ENCODE measurements at places on chromosomes 3 and 15.

- no peak for DNase-seq
Measured at GRCh38 chr15:92892201-92892555, 7.9 kb upstream of the CHD2 start.

DNA sequence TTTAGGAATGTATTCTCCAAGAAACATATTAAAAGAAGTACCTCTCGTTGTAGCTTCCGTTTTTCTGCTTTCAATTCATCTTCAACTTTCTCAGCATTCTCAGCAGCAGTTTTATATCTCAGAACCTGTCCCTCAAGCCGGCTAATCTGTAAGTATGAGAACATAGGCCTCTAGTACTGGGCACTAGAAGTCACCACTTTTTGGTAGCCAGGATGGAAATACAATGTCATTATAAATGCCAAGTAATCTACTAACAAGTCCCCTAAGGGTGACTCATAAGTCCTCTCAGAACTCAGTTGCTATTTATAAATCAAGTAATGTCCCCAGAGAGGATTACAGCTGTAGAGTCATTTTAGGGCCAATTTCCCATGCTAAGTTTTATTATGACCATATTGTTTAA is 61.1 kb downstream of the MLH1 start:
- DNase-seq, result no peak

GRCh38 chr3:185280572-185281365 is 26.9 kb upstream of the EHHADH start:
- peak; percentile 41 for DNase-seq

DNA sequence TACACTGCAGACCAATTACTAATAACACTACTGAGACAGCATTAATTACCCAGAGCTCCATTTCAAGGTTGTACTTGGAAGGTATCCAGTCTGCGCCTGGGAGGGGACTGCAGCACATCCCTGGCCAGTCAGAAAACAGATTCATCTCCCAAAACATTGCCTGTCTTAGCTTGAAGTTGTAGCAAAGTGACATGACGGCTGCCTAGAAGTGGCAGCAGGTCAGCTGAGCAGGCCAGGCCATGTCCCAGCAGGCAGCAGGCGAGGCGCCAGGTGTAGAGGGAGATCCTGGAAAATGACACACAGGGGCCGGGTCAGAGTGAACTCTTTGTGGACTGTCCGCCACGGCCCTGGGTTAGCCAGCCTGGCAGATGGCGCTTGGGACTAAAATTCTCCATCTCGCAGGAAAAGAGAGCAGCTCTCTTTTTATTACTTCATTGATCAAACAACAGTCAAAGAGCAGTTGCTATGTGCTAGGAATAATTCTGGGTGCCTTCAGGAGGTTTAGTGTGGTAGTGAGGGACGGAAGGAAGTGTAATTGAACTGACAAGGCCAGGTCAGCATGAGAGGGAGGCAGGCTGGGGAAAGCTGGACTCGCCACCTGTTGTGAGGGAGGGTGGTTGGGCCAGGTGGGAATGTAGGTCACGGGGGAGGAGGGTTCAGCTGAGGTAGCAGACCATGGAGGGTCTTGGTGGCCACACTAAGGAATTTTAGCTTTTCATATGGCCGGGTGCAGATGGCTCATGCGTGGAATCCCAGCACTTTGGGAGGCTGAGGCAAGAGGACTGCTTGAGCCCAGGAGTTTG is 1.3 kb upstream of the MAP6D1 start:
- DNase-seq, result no peak

- DNase-seq, result no peak
Measured at GRCh38 chr3:140151321-140151720, 216.3 kb downstream of the CLSTN2 start.

GRCh38 chr3:71955240-71956068 is 170.5 kb upstream of the PROK2 start:
- peak; percentile 75 for DNase-seq

DNA sequence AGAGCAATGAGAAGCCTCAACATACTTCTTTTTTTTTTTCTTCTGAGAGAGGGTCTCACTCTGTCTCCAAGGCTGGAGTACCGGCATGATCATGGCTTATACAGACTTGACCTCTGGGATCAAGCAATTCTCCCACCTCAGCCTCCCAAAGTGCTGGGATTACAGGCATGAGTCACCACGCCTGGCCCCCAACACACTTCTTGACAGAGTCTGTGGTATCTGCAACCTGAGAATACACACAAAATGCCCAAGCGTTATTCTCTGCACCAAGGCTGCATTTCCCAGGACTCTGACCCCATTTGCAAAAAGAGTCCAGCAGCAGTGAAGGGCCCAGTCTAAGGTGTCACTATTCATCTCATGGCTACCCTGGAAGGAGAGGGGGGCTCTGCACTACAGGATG is 42.7 kb upstream of the BLM start:
- peak; percentile 59 for DNase-seq

DNA sequence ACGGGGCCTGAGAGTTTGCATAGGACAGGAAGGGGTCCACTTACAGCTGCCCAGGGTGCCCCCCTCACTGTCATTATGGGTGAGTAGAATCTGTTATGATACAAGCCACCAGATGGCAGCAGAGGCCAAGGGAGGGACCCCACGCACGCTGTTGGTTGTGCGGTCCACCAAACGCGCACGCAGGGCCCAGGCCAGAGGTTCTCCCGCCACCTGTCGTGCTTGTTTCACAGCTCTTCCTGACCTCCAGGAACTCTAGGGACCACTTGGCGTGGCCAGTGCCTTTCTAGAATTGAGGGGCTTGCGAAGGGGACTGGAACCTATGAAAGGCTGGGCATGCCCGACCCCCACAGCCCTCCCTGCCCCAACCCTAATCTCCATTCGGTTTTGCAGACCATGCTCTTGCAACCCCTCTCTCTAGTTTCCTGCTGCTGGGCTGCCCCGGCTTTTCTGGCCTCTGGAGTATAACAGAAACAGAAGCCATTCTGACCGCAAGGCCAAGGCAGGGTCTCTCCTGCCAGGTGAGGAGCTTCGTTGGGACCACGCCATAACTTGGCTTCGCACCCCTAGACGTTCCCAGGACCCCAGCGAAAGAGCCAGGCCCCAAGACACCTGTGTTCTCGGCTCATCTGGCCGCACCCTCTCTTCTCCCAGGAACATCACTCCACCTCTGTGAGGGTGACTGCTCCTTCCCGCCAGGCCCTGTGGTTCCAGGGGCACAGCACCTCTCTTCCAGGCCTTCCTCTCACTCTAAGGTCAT is 46.0 kb downstream of the ALDH1L1 start:
- peak; percentile 67 for DNase-seq

DNA sequence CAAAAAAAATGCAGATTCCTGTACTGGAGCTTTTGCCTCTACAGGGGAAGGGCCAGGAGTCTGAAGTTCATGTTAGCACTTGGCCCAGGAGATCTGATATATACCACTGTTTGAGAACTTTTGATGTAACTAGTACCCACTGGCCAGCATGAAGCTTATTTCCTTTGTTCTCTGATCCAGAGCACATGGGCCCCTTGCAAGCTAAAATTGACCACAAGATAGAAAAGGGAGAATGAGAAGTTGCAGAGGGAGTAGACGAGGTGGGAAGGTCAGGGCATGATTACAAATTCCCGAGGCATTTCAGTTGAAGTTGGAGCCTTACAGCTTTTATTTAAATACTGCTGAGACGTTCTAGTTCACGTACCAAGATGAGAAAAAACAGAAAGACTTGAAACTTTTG is 28.2 kb downstream of the TGM4 start:
- no peak for DNase-seq

GRCh38 chr15:48578965-48579364 is 66.5 kb downstream of the FBN1 start:
- DNase-seq, result no peak

DNA sequence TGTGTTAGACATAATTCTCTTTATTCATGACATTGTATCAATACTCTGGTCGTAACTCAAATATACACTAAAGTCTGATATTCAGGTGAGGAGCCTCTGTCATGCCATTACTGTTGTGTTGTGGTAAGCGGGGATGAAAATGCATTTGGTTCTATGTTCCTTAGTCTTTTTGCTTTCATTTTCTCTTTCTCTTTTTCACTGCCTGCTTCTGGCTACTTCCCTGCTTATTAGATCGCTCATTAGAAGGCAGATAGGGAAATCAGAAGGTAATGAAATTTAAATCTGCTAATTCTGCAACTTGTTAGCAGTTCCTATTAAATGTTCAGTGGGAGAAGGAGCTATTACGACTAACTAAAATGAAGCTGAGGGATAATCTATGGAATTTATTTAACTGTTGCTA is 345.0 kb downstream of the GRM7 start:
- no peak for DNase-seq

GRCh38 chr3:136712941-136713340 is 39.2 kb downstream of the STAG1 start:
- no peak for DNase-seq

- DNase-seq, result no peak
Measured at GRCh38 chr3:144622845-144623244, 651.2 kb downstream of the DIPK2A start.

GRCh38 chr3:59401924-59402323 is 352.1 kb upstream of the CFAP20DC start:
- no peak for DNase-seq

DNA sequence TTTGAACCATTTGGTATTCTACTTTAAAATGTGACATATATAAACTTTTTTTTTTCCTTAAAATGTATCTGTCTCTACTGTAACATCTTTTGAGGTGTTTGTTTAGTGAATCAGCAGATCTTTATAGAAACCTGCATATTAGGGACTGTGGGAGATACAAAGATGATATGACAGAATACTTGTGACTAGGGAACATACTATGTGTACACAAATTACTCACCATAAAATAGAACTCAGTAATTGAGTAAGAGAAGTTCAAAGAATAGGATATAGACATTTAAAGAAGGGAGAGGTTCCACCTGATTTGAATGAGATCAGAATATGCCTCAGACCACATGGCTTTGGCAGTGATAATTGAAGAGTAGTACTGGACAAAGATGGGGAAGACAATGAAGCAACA is 47.9 kb downstream of the ATP2C1 start:
- no peak for DNase-seq

- no peak for DNase-seq
Measured at GRCh38 chr3:114408736-114409670, 115.2 kb downstream of the TIGIT start.

DNA sequence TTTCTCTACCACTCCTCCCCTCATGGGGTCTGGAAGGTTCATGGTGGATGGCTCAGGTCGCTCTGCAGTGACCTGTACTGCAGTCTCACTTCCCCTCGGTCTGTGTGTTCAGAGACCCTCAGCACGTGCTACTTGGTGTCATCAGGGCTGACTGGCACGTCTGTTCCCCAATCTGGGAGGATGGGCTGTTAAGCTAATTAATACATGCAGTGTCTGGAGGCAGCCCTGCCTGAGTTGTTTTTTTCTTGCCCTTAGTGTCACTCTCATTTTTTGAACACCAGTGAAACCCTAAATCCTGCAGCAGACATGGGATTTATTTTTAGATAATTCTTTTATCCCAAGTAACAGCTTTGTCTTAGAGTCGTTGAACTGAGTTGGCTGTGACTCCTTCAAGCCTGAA is 64.6 kb downstream of the ARNT2 start:
- no peak for DNase-seq

GRCh38 chr3:39499651-39500273 is 32.3 kb downstream of the MOBP start:
- no peak for DNase-seq

DNA sequence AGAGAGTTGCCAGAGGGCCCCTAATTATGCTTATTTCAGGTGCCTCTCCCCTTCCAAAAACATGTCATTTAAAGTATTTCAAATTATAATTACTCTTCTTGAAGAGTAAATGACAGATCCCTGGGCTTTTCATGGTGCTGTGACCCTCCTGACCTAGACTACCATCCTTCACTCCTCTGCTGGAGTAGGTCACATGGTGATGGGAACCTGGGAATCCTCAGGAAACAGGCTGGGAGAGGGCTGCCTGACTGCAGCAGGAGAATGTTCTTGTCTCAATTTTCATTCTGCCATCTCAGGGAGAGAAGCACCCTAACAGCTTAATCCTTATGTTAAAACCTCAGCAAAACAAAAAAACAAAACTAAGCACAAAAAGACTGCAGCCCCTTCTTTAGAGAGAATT is 24.6 kb downstream of the PGBD4 start:
- DNase-seq, result no peak

DNA sequence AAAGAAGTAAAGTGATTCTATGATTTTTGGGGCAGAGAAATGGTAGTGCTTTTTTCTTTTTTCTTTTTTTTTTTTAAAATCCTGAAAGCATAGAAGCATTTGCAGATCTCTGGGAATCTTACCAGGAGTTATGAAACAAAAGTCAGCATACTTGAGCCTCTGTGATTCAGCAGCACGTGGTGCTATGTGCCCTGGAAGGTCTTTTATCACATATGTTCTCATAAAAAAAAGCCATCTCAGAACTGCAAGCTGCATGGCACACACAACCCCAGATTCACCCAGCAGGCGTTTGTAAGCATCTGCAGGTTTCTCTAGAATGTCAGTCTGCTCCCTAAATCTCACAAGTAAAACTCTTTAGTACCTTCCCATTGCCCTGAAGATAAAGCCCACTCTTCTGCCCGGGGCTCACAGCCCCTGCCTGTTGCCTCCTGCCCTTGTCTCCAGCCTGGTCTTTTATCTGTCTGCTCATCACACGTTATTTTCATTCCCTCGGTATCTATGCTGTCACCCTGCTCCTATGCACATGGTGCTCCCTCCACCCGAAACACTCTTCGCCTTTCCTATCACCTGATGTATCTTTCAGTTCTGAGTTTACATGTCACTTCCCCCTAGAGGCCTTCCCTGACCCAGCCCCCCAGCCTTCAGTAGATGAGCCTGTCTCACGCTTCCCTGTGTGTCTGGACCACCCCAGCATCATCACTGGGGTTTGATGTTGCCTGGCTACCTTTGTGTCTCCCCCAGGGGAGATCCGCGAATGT is 72.4 kb downstream of the CHDH start:
- DNase-seq, result no peak

- DNase-seq, result no peak
Measured at GRCh38 chr3:414063-414462, 217.5 kb downstream of the CHL1 start.

DNA sequence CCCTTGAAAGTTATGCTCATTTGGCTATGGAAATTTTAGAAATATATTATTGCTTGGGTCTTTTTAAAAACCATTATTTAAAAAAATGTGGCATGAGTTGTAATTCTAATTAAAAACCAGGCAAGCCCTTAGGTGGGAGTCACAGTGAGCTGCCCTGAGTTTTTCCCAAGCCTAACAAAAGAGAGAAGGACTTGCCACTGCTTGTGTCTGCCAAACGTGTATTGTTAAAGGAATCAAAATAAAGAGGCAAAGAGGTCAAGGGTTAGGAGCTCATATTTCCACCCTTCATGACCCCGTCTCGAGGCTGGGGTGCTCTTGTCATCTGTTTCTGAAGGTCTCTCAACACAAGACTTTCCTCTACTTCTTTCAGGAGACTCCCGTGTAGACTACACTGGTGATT is 321.1 kb downstream of the ZIC1 start:
- no peak for DNase-seq

- no peak for DNase-seq
Measured at GRCh38 chr3:82088749-82089148, 327.3 kb upstream of the GBE1 start.

DNA sequence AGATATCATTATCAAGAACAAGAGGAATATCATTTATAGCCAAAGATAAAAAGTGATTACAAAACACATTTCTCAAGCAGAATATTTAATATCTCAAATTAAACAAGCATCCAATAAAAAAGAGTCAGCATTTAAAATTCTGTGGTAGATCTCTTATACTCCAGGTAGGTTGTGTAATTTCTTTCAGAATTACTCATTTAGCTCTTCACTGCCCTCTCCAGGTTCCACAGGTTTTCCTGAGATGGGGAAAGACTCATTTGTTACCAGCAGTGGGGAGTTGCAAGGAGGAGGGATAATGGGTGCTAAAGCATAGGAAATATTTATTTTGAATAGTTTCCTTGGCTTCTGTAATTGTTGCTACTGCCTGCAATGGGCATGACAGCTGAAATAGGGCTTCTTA is 83.1 kb upstream of the RASGRP1 start:
- DNase-seq, result no peak

- no peak for DNase-seq
Measured at GRCh38 chr3:63324621-63325020, 46.5 kb downstream of the SYNPR start.
